ENCODE measurements at places on chromosomes 12 and 14. TPM values are rescaled to one million over a fixed set of nuclear protein-coding genes. Genes with fewer than 3 reads are reported as not detected.

DNA sequence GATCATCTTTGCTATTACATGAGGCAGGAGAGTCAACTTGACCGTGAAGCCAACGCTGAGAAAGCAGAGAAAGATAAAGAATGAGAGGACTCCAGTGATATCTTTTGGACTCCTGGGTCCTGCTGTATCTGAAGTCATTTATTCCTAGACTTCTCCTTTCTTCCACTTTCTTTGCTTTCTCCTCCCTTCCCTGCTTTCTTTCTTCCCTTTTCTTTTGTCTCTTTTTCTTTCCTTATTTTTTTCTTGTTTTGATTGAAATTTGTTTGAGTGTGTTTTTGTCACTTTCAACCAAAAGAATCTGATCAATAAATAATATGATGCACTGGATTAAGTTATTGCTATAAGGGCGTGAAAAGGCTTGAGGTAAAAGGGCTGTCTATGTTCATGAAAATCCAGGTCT lies 13.4 kb upstream of the GALNT6 start:
- no peak overlapping the region for H3K4me3 ChIP-seq
- no peaks in the 10 kb centered on the region for H3K36me3 ChIP-seq
- no peak for DNase-seq
- peaks cover 64% of the 10 kb centered on the region for H3K4me1 ChIP-seq
- H3K27me3 ChIP-seq = no peaks in the 10 kb centered on the region

KRT5 gene
- total RNA-seq = 0.50 TPM

DNA sequence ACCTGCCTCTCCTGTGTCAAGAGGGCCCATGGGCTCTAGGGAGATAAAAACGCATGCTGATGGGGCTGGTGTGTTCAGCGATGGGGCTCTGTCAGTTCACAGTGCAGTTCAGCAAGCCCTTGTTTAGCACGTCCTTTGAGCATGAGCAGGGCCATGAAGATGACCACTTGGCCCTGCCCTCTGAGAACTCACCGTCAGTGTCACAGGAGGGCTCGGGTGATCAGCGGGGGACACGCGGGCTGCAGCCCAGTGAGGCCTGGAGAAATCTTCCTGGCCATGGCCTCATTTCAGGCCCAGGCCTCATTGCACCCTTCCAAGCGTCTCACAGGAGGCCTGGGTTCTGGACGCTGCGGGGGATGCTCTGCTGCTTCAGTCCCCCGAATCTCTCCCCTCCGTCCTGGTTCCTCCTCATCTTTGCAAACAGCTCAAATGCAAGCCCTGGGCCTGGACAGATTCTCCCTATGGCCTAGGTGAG lies 181.6 kb downstream of the ADGRD1 start:
- no peak for DNase-seq
- no peaks in the 10 kb centered on the region for H3K36me3 ChIP-seq
- no peaks in the 10 kb centered on the region for H3K27me3 ChIP-seq
- no peak overlapping the region for H3K27ac ChIP-seq
- H3K4me3 ChIP-seq = no peak overlapping the region

DNA sequence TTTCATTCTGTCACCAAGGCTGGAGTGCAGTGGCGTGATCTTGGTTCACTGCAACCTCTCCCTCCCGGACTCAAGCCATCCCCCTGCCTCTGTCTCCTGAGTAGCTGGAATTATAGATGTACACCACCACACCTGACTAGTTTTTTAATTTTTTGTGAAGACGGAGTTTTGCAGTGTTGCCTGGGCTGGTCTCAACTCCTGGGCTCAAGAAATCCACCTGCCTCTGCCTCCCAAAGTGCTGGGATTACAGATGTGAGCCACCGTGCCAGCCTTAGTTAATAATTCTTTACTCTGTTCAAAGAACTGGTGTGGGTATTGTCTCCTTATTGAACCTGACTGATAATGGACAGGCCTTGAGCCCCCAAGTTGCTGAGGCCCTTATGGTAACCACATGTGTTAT lies 10.4 kb upstream of the KRT7 start:
- H3K4me1 ChIP-seq = peaks cover 27% of the 10 kb centered on the region
- no peak for DNase-seq
- no peaks in the 10 kb centered on the region for H3K36me3 ChIP-seq
- no peak overlapping the region for H3K4me3 ChIP-seq

GRCh38 chr12:4997939-4998338 lies 45.7 kb upstream of the KCNA5 start:
- H3K36me3 ChIP-seq = no peaks in the 10 kb centered on the region
- H3K27ac ChIP-seq = no peak overlapping the region
- H3K27me3 ChIP-seq = peaks cover 4% of the 10 kb centered on the region

ARHGAP5 gene
- 146 TPM for total RNA-seq

OR8S1 gene
- total RNA-seq = not detected

DNA sequence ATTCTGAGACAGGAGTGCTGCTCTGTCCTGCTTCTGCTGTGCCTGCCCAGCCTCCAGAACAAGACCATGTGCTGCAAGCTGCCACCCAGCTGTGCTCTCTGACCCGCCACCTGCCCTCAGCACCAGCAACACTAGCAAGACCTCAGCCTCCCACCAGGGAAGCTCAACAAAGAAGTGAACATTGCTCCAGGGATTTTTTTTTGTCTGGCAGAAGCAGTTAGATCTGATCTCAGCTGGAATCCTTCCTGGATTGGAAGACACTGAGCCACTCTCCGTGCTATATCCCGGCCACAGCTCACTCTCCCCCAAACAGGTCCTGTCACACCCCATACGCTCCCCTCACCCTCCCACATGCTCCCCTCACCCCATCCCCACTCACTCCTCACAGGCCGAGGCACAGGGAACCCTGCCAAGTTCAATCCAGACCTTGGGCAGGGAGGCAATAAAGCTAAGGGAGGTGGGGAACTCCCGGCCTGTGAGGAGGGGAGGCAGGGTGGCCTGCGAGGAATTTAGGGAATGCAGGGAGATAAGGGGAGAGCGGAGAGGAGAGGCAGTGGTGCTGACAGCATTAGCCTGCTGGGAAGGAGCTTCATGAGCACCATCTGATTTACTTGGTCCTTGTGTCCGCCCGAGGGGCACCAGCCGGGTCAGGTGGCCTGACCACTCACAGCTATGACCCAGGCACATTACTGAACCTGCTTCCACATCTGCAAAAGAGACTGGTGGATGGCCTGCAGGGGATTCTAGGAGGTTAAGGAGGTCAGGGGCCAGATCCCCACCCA lies 29.7 kb downstream of the CCDC85C start:
- H3K4me1 ChIP-seq = peaks cover 75% of the 10 kb centered on the region
- H3K36me3 ChIP-seq = no peaks in the 10 kb centered on the region
- no peaks in the 10 kb centered on the region for H3K27me3 ChIP-seq

DNA sequence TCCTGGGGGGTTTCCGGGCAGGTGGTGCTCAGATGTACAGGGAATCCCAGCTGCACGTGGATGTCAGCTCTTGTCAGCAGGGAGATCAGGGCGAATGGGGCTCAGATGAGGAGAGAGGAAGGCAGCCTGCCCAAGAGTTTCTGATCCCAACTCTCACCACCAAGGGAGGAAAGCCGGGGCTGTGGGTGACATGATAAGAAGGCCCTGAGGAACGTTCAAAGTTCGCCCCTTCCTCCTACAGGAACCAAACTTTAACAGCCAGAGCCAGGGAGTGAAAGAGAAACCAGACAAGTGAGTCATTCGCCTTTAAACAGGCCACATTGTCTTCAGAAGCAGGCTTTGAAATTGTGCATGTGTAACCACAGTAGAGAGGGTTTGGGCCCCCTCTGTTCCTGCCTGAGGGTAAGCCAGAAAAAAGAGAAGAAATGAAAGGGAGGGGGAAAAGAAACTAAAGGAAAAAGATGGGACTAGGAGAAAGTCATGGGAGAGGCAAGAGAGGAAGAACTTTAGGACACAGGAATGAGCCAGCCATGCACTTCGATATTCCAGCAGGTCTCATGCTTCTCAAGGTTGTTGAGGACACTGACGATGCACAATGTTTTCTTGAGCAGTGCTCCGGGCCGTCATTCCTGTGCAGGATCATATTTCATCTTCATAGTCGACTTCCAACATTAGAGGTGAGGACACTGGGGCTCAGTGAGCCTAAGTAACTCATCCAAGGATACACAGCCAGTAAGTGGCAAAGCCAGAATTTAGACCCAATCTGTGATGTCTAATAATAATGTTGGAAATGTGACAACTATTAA lies 691.4 kb upstream of the TBX3 start:
- no peaks in the 10 kb centered on the region for H3K36me3 ChIP-seq
- no peaks in the 10 kb centered on the region for H3K27me3 ChIP-seq
- peak overlapping the region; percentile 59 for H3K27ac ChIP-seq
- no peak overlapping the region for H3K4me3 ChIP-seq

- peaks cover 8% of the 10 kb centered on the region for H3K4me1 ChIP-seq
- DNase-seq = no peak
- no peaks in the 10 kb centered on the region for H3K27me3 ChIP-seq
- no peak overlapping the region for H3K27ac ChIP-seq
- H3K4me3 ChIP-seq = no peak overlapping the region
- no peaks in the 10 kb centered on the region for H3K36me3 ChIP-seq
These were observed 18.9 kb upstream of the LRTM2 start for GRCh38 chr12:1801303-1801975.

GRCh38 chr14:78131201-78131600 lies 39.0 kb upstream of the NRXN3 start:
- H3K27me3 ChIP-seq = no peaks in the 10 kb centered on the region
- no peak for DNase-seq
- no peaks in the 10 kb centered on the region for H3K4me1 ChIP-seq
- no peak overlapping the region for H3K27ac ChIP-seq
- no peaks in the 10 kb centered on the region for H3K36me3 ChIP-seq

DNA sequence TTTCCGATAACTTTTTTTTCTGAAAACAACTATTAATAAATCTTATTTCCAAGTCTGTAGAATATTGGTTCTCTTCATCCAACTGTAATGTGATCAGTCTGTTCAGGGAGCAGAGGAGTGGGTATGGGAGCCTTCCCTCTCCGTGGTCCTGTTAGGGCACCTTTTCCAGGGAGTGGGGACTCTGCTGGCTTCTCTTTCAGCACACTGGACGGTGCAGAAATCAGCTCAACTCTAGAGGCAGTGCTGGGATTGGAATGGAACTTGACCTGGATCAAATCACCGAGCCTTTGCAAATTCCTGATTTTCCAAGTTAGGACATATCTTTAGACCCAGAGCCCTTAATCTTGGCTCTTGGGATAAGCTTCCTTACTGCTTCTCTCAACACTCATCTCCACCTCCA lies 630.4 kb downstream of the DIO2 start:
- no peak for DNase-seq
- H3K36me3 ChIP-seq = no peaks in the 10 kb centered on the region
- H3K27me3 ChIP-seq = no peaks in the 10 kb centered on the region
- H3K27ac ChIP-seq = no peak overlapping the region
- no peak overlapping the region for H3K4me3 ChIP-seq

GRCh38 chr14:99808154-99808505 lies 14.9 kb downstream of the EML1 start:
- peak overlapping the region; percentile 15 for H3K27ac ChIP-seq
- no peaks in the 10 kb centered on the region for H3K36me3 ChIP-seq
- H3K4me1 ChIP-seq = no peaks in the 10 kb centered on the region

FRMD6 gene
- 35.7 TPM for total RNA-seq

GRCh38 chr12:45727980-45728629 lies 1.4 kb upstream of the ARID2 start:
- H3K4me1 ChIP-seq = peaks cover 24% of the 10 kb centered on the region
- peak overlapping the region; percentile 51 for H3K4me3 ChIP-seq
- no peaks in the 10 kb centered on the region for H3K36me3 ChIP-seq
- no peak for DNase-seq
- no peaks in the 10 kb centered on the region for H3K27me3 ChIP-seq
- peak overlapping the region; percentile 80 for H3K27ac ChIP-seq

GRCh38 chr12:51442324-51442723 lies 17.7 kb downstream of the SLC4A8 start:
- peaks cover 77% of the 10 kb centered on the region for H3K4me1 ChIP-seq
- DNase-seq = no peak
- no peak overlapping the region for H3K4me3 ChIP-seq
- peak overlapping the region; percentile 8 for H3K27ac ChIP-seq
- no peaks in the 10 kb centered on the region for H3K27me3 ChIP-seq

DNA sequence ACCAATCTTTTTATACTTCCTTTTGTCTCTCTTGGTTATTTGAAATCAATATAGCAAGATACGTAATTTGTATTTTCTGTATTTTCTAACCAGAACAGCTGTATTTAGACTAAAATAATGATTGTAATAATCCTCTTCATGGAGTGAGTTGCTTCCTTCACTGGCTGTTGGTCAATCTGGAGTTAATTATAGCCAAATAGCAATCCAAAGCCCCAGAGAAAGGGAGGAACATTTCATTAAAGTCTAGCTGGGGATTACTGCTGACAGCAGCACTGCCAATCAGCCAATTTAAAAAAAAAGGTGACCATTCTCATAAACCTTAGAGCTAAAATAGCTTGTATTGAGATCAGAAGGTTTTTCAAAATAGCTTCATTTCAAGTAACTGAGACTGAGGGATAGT lies 118.0 kb downstream of the TRHDE start:
- no peak for DNase-seq
- H3K36me3 ChIP-seq = no peaks in the 10 kb centered on the region
- H3K27me3 ChIP-seq = no peaks in the 10 kb centered on the region

DNA sequence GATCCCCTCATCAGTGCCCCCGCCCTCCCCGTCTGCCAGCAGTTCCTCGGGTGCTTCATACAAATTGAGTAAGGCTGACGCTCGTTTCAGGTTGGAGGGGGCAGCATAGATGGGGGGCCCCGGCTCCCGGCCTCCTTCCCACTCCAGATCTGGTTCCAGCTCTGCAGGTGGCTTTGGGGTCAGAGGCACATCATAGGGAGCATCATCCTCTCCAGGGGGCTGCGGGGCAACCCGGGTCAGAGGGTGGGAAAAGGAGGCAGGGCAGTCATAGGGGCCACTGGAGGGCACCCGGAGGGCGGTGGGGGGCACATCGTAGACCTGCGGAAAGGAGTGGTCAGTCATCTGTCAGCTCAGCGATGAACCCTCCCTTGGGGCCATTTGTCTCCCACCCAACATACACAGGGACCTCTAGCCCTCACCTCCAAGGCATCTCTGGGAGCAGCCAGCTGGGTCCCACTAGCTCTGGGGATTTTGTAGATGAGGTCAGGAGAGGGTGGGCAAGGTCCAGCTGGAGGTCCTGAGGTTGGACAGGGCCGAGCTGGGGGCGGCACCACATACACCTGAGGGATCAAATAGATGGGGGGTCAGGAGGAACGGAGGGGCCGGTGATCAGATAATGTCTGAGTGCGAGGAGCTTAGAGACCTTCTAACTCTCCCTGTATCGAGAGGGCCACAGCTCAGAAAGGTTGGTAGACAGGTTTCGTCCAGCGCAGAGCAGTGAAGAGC lies 5.1 kb downstream of the EFS start:
- no peak for DNase-seq
- no peaks in the 10 kb centered on the region for H3K4me1 ChIP-seq
- no peaks in the 10 kb centered on the region for H3K36me3 ChIP-seq
- H3K4me3 ChIP-seq = no peak overlapping the region

DNA sequence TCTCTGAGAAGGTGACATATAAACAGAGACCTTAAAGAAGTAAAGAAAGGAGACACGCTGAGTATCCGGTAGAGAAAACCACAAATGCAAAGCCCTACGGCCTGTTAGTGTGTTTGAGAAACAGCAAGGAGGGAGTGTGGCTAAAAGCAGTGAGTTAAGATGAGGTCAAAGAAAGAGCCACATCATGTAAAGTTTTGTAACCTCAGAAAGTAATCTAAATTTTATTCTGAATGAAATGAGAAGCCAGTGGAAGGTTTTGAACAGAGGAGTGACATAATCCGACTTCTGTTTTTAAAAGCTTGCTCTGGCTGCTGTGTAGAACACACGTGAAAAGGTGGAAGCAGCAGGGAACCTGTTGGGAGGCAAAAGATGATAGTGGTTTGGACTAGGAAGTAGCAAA lies 32.6 kb downstream of the PPP2R5E start:
- H3K4me3 ChIP-seq = no peak overlapping the region
- H3K27me3 ChIP-seq = no peaks in the 10 kb centered on the region
- H3K27ac ChIP-seq = no peak overlapping the region
- no peak for DNase-seq

DICER1 gene
- total RNA-seq = 56.0 TPM

Measured in Caco-2 (cell line).